ENCODE measurements at places on chromosomes 12 and 14.

DNA sequence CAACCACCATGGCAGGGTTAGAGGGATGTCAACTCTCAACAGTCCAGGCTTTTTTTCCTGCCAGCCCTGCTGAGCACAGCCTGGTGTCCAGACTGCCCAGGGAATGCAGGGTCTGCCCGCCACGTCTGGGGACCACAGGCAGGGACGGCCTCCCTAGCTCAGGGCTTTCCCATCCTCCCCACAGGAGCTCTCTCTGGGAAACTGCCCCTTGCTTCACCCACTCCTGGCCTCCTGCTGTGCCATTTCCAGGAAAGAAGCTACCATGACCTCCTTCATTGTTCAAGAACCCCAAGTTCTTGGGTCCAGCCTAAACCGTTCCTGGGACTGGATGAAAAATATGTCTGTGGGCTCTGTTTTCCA lies 4.8 kb downstream of the SCNN1A start:
- no peak for DNase-seq

- no peak for DNase-seq
Observed at GRCh38 chr12:21483531-21483930, 17.9 kb downstream of the RECQL start.

GRCh38 chr12:81759190-81760051 lies at the start of gene PPFIA2:
PPFIA2 (minus strand) TSS chr12:81759350.
- DNase-seq: peak; percentile 18

GRCh38 chr14:35978561-35978960 lies 152.4 kb downstream of the BRMS1L start:
- no peak for DNase-seq

DNA sequence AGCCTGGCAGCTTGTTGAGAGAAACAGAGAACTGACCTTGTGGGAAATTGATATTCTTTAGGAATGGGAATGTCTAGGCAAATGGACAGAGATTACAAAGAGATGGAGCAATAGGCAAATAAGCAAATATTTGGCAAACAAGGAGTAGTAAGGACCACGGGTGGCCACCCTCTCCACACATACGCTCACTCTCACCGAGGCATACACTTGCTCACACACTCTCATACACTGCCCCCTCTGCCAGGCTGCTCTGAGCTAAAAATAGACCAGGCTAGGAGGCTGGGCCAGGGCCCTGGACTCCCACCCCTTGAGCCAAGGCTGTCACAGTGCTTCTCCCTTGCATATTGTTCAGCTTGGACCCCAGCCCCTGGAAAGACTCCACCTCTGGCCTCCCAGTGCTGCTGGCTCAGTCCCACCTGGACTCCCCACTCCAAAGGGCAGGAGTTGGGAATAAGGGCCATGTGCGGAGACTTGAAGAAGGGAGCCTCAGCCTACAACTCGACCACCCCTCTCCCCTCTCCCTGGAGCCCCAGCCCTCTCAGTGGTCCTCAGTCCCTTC lies 1.1 kb downstream of the PPP1R1A start:
- DNase-seq: no peak

DNA sequence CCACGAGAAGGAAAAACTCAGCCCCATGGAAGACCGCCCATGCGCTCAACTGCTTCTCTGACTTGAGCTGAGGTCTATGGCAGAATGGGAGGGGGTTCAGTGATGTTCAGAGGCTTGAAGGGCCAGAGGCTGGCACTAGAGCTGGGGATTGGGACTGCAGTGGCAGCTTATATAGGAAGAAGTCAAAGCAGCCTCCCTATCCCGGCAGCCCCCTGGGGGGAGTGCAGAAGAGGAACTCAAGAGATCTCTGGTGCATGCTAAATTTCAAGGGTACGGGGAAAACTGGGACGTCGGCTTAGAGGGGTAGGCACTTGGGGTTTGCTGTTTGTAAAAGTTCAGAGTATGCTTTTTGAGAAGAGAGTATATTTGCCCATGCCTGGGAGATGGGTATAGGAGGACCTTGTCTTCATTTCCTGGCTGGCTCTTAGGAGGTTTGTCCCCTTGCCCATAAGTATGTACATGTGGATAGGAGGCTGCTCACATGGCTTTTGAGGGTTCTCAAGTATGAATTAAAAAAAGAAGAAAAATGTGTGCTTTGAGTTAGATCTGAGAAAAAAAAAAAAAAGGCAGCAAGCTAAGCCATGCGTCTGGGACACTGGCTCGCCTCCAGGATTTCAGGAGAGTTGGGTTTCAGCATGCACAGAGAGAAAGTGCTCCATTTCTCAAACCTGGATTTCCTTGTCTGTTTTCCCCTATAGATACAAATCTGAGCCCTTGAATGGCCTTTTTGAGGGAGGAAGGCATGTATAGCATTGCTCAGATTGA lies 3.2 kb upstream of the MEG3 start:
- DNase-seq: no peak

DNA sequence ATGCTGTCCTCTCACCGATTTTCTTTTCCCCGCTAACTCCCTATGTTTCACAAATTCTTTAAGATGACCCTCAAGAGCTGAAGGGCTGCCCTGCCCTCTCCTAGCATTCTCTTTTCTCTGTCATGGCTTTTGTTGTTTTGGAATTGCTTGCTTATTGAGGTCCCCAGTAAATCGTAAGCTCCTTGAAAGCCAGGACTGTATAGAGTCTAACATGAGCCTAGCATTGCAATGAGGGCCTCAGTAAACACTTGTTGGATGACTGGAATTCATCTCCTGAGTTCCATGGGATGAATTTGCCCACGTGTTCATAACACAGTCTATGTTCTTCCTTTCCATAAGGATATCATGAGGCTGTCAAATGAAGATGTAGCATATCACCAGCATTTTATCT lies 92.2 kb downstream of the APAF1 start:
- no peak for DNase-seq

GRCh38 chr12:58095002-58095401 lies 153.6 kb downstream of the ATP23 start:
- DNase-seq: no peak

DNA sequence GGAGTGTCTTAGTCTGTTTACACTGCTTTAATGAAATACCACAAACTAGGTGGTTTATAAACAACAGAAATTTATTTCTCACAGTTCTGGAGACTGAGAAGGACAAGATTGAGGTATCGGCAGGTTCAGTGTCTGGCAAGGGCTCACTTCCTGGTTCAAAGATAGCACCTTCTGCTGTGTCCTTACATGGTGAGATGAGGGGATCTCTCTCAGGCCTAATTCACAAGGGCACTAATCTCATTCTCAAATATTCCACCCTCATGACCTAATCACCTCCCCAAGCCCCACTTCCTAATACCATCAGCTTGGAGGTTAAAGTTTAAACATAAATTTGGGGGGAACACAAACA lies 35.0 kb upstream of the PLEK2 start:
- no peak for DNase-seq

DNA sequence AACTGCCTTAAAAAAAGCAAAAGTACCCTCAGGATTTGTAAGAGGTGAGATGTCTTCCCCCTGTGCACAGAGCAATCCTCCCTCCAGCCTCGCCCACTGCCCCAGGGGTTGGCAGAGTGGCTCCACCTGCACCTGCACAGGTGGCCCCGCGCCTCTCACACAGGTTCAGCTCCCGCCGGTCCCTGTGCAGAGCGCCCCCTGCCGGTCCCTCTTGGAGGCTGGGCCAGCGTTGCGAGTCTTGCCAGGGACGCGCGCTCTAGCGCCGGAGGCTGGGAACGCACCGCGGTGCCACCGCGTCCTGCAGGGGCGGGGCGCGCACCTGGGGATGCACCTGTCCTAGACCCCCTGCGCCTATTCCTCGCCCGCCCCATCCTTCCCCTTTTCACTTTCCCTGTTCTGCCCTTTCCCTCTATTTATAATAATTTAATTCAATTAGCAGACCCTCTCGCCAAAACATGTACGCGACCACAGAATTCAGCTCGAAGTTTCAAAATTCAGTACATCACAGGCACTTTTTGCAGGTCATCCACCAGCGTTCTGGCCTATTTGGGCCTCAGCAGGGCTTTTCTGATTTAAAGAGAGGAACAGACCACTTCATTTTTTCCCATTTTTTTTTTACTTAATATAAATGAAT lies 618.6 kb downstream of the AACS start:
- no peak for DNase-seq

DNA sequence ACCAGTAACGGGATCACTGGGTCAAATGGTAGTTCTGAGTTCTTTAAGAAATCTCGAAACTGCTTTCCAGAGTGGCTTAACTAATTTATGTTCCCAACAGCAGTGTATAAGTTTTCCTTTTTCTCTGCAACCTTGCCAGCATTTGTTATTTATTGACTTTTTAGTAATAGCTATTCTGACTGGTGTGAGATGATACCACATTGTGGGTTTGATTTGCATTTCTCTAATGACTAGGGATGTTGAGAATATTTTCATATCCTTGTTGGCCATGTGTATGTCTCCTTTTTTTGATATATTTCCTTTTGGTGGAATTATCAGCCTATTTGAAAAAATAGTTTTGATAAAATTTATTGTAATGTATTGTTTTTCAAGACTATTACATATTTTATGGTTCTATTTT lies 701.2 kb upstream of the FBXO33 start:
- no peak for DNase-seq

DNA sequence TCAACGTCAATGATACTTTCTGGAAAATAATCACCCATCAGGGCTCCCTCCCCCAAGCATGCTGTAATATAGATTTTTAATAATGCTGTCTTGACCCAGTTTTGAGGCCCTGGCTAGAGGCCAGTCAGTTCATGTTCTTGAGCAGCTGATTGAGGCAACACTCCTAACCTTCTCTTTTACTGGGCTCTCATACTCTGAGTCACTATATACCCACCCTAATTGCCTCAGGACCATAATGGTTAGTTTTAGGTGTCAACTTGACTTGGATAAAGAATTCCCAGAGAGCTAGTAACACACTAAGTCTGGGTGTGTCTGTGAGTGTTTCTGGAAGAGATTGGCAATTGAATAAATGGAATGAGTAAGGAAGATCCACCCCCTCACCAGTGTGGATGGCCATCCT lies 527.0 kb upstream of the ATP2B1 start:
- DNase-seq: no peak

DNA sequence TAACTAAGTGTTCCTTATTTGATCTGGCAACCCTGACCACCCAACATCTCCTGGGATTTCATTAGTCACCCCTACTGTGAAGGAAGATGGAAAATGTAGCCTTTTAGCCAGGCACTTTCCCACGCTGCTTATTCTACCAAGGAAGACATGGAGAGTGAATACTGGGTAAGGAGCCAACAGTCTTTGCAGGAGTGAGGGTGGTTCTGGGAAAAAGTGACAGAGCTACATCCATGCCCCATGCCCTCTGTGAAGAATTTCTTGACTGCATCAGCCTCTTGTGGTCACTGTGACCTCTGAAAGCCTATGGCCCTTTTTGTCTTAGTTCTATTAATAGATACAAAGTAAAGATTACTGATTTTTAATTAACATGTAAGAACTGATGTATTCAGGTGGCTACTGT lies 196.0 kb upstream of the EEA1 start:
- no peak for DNase-seq

DNA sequence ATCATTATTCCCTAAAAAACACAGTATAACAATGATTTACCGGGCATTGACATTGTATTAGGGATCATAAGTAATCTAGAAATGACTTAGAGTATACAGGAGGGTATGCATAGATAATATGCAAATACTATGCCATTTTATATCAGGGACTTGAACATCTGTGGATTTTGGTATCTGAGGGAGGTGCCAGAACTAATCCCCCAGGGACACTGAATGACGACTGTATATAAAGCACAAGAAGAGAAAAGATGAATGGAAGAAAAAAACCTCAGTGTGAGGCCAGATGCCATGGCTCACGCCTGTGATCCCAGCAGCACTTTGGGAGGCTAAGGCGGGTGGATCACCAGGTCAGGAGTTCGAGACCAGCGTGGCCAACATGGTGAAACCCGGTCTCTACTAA lies 25.5 kb upstream of the COX6A1 start:
- DNase-seq: no peak

DNA sequence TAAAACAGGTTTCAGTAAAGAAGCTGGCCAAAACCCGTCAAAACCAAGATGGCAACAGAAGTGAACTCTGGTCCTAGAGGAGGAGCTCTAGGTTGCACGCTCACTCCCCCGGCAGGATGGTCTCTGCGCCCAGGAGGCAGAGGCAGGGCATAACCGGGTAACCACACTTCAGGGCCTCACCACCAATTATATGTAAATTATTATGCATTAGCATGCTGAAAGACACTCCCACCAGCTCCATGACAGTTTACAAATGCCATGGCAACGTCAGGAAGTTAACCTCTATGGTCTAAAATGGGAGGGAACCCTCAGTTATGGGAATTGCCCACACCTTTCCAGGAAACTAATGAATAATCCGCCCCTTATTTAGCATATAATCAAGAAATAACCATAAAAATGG lies 20.1 kb upstream of the SLC6A12 start:
- DNase-seq: no peak

DNA sequence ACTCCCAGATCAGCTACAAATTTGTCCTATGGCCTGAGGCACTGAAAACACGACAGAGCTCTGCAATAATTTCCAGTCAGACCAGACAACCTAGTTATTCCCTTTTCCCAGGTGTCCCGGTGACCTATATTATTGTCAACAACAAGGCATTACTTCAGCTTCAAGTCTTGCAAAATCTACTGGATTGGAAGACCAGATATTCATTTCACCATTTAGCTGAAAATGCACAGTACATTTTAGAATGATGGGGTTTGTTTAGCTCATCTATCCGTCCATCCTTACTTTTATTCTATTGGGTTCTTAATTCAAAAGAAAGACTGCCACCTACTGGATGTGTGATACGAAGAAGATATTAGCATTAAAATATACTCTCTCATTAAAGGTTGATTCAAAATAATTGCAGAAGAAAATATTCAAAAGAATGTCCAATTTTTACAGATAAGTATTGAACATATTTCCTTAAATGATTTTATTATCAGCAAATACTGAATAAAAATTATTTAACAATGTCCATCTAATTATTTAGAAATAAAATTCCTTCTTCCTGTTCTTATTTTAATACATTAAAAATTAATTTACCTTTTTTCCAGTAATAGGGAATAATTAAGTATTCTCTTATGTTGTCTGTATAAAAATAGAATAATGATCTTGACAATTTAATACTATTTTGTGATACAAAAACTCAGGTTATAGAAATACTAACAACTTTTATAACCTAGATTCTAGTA lies 244.9 kb upstream of the LRIG3 start:
- no peak for DNase-seq

DNA sequence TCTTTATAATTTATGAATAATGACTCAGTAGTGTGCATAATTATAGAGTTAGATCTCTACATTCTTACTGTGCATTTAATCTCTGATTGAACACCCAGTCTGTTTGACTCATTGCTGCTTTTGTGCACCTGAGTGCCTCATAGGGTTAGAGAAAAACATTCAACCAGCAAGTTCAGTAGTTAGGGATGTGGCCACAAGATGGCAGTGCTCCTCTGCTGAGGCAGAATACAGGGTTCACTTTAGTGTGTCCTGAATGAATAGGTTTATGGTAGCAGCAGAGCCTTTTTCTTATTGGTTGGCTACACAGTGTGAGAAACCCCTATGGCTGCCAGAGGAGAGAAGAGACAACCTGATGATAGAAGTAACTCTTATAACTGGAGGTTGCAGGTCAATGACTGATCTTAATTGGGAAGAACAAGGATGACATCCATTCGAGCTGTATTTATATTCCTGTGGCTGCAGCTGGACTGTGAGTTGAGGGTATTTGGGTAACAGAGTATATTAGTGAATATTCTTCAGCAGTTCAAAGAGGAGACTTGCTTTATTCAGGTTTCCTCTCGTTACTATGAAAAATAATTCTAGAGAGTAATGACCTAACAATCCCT lies 194.9 kb upstream of the OR4E1 start:
- DNase-seq: peak; percentile 71

Measured in activated T-cell treated with anti-CD3 and anti-CD28 coated beads, Interleukin-2, amount 50 U/mL, for 1 hour (primary cell).